Airway epithelial cell (primary cell): ENCODE measurements at places on chromosomes 7 and 10. TPM values are rescaled to one million over a fixed set of nuclear protein-coding genes. Genes with fewer than 3 reads are reported as not detected.

The NXPH1 gene
- total RNA-seq: not detected in 2 replicates

The GRM3 gene
- not detected in 2 replicates for total RNA-seq

The PTPN20 gene
- total RNA-seq: 0.63 and 4.2 TPM in 2 replicates

The CBX3 gene
- 92.7 and 93.5 TPM in 2 replicates for total RNA-seq

The NEBL gene
- total RNA-seq: 13.4 and 17.1 TPM in 2 replicates

The CALD1 gene
- total RNA-seq: 94.7 and 125 TPM in 2 replicates
